ENCODE measurements at places on chromosomes 16 and 17. TPM values are rescaled to one million over a fixed set of nuclear protein-coding genes. Genes with fewer than 3 reads are reported as not detected.

The SULT1A2 gene
- 1.3 TPM for total RNA-seq

The STH gene
- not detected for total RNA-seq

The NMRAL1 gene
- total RNA-seq = 16.8 TPM

The DNAH17 gene
- total RNA-seq = 0.32 TPM

The KCNH6 gene
- total RNA-seq = not detected

The RECQL5 gene
- total RNA-seq = 15.5 TPM

The MEIOC gene
- total RNA-seq = not detected

The GRAPL gene
- 1.0 TPM for total RNA-seq

The CNTD1 gene
- not detected for total RNA-seq

The SYCE1L gene
- 1.1 TPM for total RNA-seq

The MYH4 gene
- not detected for total RNA-seq

The SMIM36 gene
- total RNA-seq = not detected

The AOC3 gene
- total RNA-seq = 56.6 TPM

The SGCA gene
- total RNA-seq = 96.3 TPM

- DNase-seq = peak; percentile 85
Measured at GRCh38 chr17:43416998-43417890, 18.5 kb downstream of the ARL4D start.

GRCh38 chr17:29613856-29614255 lies 8.9 kb downstream of the CORO6 start:
- DNase-seq = no peak

- no peak for DNase-seq
Measured at GRCh38 chr17:9006175-9006767, 15.0 kb upstream of the NTN1 start.

GRCh38 chr16:78620291-78620690 lies 520.8 kb downstream of the WWOX start:
- DNase-seq = no peak

- DNase-seq = no peak
Measured at GRCh38 chr17:78999947-79000395, 9.6 kb downstream of the CANT1 start.

DNA sequence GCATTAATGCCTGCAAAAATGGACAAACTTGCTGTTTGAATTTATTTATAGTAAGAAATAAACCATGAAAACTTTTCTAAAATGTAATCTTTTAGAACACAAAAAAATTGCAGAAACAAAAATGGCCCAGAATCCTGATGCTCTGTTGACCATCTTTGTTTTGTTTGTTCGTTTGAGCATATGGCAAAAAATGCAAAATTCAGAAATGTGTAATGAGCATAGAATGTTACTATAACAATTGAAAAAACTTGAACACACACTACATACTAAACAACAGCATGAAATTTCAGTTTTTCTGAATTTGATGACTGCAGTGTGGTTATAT lies 1.1 kb upstream of the KPNA2 start:
- DNase-seq = no peak

GRCh38 chr16:54812229-54812628 lies 118.4 kb upstream of the IRX5 start:
- no peak for DNase-seq

DNA sequence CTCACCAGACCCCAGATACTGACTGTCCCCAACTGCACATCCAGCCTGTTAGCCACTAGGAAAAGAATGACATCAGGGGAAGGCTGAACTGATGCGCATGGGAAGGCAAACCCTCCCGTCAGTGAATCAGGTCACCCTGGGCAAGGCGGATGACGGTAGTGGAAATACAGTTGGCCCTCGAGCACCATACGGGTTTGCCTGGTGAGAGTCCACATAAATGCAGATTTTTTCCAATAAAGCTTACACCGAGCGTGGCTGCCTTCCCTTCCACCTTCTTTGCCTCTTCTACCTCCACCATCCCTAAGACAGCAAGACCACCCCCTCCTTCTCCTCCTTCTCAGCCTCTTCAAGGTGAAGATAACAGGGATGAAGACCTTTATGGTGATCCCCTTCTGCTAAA lies 236.1 kb upstream of the TNRC6C start:
- no peak for DNase-seq

DNA sequence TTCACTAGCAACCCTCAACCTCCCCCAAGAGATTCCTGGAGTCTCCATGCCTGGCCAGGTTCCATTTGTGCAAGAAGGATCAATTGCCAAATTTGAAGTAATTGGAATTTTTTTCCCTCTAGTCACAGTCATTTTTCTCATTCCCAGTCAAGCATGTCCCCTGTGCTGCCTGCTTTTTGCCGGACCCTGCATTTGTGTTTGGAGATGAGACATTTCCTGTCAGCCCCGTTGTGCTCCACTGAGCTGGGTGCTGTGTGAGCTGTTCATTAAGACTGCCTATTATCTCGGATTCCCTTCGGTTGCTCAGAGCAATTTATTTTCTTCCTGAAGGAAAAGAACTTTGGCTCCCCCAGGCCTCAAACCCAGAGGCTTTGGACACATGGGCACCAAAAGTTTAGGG lies 201.0 kb upstream of the NLRP1 start:
- no peak for DNase-seq

DNA sequence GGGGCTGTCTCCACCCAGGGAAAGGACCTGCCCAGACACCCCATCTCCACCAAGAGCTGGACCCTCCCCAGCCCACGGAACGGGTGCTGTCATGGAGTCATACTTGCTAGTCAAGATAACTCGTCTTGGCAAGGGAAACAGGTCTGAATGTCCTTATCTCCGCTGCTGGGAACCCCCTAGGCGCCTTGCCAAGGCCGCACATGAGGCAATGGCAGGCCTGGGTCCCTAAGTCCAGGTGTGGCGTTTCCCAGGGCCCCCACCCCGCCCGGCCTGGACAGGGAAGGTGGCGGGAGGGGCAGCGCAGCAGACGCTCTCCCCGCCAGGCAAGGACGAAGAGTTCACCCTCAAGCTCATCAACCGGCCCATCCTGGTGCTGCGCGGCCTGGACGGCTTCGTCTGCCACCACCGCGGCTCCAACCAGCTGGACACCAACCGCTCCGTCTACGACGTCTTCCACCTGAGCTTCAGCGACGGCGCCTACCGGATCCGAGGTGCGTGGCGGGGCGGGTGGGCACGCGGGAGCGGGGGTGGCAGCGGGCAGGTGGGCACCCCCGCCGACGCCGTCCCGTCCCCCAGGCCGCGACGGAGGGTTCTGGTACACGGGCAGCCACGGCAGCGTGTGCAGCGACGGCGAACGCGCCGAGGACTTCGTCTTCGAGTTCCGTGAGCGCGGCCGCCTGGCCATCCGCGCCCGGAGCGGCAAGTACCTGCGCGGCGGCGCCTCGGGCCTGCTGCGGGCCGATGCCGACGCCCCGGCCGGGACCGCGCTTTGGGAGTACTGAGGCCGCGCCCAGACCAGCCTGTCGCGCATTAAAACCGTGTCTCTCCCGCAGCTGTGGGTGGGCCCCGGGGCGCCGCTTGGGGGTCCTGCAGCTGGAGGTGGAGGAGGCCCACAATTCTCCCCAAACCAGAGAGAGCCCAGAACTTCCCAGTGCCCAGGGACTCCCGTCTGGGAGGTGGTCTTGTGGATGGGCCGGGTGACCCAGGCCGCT lies 8.4 kb downstream of the FSCN2 start:
- DNase-seq = no peak

DNA sequence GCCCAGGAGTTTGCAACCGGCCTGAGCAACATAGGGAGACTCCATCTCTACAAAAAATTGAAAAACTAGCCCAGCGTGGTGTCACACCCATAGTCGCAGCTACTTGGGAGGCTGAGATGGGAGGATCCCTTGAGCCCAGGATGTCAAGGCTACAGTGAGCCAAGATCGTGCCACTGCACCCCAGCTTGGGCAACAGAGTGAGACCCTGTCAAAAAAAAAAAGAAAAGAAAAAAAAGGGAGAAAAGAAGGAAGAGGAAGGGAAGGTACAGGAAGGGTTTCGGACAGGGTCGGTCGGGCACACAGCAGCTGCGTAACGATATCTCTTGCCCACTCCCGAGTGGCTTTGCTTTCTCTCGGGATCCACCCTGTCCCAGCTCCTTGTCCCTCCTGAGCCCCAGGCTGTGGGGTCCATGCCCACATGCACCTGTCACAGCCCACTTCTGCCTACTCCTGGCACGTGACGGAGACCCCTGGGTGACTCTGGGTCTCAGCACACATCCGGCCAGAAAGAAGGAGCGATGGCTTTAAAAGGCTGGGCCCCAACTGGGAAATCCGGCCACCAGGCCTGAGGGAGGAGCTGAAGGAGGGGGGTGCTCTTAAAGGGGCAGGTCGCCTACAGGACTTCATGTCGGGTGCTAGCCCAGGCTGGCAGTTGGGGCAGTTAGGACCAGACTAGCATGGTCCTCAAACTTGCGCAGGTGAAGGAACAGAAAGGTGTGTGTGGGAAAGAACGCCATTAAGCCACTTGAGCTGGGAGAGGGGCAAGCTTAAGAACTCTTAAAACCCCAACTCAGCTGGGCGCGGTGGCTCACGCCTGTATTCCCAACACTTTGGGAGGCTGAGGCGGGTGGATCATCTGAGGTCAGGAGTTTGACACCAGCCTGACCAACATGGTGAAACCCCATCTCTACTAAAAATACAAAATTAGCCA lies at the start of gene GHDC:
Gene GHDC (minus strand): TSS at position 526 of the 931 bp plus-strand sequence. CDS start 913 bp downstream, outside the sequence.
- DNase-seq = peak; percentile 87

DNA sequence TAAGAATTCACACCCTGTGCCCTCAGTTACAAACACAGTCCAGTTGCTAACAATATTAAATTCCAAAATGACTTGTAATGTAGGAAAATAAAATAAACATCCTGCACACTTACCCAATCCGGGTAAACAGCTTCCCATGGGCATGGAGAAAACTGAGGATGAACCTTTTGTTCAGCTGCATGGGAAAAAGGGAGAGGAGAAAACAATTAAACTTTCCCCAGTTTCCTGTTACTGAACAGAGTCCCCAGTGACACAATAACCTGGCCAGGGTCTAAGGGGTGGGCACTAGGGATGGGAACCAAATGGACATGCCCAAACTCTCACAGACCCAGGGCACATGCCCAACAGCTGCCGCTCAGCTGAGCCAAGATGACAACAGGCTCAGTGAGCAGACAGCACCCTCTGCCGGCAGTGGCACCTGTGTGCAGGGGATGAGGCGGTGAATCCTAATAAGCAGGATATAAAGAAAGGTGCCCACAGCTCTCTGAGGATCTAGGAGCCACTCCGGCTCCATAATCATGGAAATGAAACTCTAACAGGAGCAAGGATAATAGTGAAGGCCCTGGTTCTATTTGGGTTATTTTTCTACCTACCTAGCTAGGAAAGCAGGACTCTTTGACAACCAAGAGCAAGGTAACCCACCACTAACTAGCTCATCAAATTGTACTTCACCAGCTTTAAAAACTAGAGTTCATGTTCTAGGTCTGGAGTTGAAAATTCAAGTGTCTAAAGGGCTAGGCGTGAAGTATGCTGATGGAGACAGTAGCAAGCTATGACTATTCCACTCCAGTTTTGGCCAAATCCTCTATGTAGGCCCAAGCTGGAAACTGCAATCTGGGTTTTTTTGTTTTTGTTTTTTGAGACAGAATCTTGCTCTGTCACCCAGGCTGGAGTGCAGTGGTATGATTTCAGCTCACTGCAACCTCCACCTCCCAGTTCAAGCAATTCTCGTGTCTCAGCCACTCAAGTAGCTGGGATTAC lies 58.8 kb downstream of the SMG6 start:
- peak; percentile 90 for DNase-seq

GRCh38 chr17:48586355-48587258 lies 3.4 kb downstream of the HOXB3 start:
- DNase-seq = no peak

- peak; percentile 19 for DNase-seq
Measured at GRCh38 chr17:82339634-82340580, 6.3 kb upstream of the SECTM1 start.

DNA sequence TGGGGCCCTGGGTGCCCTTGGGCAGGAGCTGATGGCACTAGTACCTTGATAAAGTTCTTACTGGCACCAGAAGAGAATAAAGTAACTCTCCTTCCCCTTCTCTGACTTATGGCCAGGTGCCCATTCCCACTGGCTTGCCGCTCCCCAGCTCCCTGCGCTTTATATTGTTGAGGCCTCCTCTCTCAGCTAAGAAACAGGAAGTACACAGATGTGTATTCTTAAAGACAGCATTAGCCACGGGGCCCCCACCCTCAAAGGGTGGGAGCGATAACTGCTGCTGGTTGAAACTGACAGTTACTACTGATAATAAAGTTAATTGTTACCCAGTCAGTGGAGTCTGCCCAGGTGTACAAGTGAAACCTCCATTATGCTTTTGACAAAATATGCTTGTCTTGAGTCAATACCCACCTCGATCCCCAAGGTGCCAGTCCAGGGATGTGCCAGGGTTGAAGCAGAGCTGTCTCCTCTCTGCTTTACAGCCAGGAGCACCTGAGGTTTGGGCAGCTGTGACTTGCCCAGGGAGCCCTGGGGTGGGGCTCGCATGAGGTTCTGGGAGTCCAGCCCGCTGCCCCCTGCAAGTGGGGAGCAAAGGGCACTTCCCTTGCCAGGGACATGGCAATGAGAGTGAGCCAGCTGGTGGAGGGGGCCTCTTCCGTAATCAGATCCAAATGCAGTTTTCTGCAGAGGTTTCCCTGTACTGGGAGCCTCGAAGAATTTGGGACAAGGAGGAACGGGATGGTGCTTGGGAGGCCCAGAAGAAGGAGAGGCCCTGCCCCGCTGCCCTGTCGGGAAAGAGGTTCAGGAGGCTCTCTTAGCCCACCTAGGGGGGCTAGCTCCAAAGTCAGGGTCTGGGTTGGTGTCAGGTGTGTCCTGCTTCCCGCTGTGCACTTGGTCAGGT lies 5.4 kb upstream of the CLDN9 start:
- no peak for DNase-seq

- no peak for DNase-seq
Measured at GRCh38 chr16:26295625-26296304, 604.0 kb downstream of the HS3ST4 start.

- no peak for DNase-seq
Measured at GRCh38 chr16:82440336-82440735, 186.4 kb upstream of the CDH13 start.

- DNase-seq = no peak
Measured at GRCh38 chr17:9684955-9685621, 39.8 kb downstream of the USP43 start.
